Activated T-cell treated with anti-CD3 and anti-CD28 coated beads, Interleukin-2, amount 50 U/mL, for 4 hours (primary cell): ENCODE measurements at places on chromosomes 6 and 20. TPM values are rescaled to one million over a fixed set of nuclear protein-coding genes. Genes with fewer than 3 reads are reported as not detected.

DNA sequence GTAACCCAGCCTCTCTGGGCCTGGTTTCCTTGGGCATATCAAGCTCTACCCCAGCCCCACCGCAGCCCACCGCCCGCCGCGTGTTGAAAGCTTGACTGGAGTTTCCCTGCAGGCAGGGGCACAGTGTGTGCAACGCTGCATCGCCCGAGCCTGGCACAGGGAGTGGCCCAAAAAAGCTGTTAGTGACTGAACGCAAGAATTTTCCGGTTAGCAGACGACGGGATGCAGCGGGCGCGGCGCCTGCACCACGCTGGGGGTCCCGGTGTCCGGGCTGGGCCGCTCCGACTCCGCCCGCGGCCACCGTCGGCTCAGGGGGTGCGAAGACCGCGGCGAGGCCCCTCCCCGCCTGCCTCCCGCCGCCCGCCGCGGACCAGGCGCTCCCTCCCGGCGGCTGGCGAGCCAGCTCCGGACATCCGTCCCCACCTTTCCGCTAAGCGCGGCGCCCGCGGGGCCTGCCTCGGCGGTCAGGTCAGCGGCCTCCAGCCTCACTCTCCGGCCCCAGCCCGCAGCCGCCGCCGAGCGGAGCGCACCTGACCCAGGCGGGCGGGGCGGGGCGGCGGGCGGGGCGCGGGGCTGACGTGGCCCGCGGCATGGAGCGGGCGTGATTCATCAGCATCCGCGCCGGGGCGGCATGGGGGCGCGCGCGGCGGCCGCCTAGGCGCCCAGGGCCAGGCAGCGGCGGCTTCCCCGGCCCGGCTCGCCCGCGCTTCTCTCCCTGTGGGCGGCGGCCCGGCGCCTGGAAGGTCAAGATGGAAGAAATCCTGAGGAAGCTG lies at the start of gene ARFGEF3:
TSS of gene ARFGEF3 (plus strand) at position 602 of the 773 bp plus-strand sequence. CDS start at position 750, 148 bp downstream.
- DNase-seq: peak; percentile 55

GRCh38 chr6:170052991-170053821 lies 237.7 kb downstream of the DLL1 start:
- DNase-seq: no peak

DNA sequence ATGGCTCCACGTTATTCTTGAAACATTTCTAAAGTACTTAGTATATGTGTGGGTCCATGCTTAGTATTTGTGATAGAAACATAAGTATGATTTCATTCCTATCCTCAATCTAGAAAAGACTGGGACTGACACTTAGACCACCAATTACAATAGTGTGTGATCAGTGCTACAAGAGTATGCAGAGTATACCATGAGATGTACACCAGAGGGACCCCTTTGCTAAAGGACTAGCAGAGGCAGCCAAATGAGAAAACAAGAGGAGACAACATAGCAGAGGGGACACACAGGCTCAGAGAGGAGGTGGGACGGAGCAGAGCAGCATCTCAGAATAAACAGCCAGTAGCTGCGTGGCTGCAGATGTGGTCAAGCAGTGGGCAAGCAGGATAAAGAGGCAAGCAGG lies 21.0 kb downstream of the RMND1 start:
- no peak for DNase-seq

DNA sequence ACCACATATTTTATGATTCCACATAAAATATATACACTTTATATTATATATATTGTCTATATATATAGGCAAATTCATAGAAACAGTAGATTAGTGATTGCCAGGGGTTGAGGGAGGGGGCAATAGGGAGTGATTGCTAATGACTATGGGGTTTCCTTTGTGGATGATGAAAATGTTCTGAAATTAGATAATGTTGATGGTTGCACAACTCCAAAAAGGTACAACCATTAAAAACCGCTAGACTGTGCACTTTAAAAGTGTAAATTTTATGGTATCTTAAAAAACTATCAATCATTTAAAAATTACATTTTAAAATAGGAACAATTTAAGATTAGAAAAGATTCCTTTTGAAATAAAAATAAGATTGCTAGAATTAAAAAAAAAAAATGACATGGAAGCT lies 23.8 kb upstream of the CEP85L start:
- no peak for DNase-seq

GRCh38 chr20:58623579-58624473 lies 27.3 kb upstream of the STX16 start:
- DNase-seq: no peak

- DNase-seq: peak; percentile 58
Observed at GRCh38 chr6:44002593-44003344, 124.5 kb downstream of the MRPL14 start.

DNA sequence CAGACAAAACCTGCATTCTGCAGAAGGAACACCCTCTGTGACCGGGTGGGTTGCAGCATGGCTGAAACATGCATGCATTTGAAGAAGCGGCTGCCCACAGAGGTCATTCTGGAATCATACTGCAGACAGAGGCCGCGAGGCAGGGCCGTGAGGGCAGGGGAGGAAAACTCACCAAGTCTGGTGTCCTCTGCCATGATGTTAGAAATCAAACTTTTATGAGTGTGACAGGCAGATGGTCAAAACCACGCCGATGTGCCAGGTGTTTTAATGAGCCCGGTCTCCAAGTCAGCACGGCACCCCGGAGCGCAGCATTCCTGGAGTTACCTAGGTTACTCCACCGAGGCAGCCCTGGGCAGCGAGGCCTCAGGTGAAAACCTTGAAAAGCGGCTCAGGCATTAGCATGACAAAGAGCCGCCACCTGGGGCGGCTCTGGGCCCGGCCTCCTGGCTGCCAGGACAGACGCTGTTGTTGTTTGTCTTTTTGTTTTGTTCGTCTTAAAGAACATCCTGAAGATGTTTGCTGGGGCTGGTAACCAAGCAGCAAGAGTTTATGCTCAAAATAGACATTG lies 255.6 kb downstream of the ERMARD start:
- no peak for DNase-seq

DNA sequence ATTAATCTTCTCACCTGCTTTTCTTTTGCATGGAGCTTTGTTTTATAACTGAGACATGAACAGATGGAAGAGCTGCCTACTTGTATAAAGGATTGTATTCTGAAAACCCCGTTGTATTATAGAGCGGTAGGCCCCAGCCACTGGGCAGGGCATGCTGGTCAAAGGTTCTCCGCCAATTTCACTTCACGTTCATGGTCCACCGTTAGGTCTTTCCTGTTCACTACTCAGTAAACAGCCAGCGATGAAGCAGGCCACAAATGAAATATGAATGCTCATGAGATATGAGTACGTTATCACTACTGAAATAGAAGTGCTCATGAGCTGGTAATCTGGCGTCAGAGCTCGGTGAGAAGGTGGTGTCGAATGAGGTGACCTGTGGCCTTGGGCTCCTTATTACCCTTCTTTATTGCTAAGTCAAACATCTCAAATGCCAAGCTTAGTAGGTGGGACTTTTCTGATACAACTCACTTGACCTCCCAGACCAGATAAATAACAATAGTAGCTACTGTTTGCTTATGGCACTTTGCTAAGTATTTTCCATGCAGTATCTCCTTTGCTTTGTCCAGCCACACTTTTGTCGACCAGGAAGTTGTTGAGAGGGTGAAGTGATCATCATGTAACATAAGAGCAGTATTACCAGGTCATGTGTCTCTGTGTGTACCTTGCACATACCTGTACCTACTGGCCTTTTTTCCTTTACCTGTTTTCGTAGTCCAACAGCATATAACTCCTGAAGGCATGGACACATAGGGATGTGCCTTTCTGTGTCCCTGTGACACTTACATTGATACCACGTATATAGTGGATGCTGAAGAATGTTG lies 16.7 kb downstream of the EDN3 start:
- DNase-seq: no peak

DNA sequence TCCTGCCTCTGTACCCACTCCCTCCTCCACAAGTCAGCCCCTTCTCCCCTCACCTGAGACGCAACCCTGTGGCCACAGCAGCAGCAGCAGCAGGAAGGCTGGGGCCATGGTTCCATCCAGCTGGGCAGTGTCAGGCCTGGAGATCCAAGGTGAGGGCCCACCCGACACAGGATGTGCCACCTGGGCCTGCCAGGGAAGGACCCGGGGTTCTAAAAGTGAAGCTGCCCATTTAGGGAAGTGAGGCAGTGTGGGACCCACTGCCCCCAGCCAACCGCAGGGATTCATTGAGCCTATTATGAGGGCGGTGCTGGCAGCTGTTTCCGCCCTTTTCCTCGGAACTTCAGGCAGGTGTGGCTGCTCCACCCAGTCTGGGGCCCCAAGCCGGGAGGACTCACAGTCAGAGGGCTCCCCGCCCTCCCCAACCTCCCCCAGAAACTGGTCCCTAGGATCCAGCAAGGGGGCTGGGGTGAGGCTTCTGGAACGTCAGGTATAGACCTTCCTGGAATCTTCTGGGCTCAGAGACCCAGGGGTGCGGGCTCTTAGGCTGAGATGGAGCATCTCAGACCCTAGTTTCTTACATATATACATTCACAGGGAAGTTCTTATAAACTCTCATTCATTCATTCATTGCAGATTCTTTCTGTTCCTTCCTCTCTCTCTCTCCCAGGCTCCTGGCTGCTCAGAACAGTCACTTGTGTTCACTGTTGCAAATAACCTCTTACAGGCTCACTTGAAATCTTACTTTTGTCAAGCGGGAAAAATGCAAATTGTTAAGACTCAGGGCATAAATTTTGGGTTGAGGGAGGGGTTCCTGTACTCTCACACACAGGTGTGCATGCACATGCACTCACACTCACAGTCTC lies at the start of gene TREML2:
TSS of gene TREML2 (minus strand) at position 249 of the 863 bp plus-strand sequence. CDS start at position 108, 141 bp downstream.
- no peak for DNase-seq

DNA sequence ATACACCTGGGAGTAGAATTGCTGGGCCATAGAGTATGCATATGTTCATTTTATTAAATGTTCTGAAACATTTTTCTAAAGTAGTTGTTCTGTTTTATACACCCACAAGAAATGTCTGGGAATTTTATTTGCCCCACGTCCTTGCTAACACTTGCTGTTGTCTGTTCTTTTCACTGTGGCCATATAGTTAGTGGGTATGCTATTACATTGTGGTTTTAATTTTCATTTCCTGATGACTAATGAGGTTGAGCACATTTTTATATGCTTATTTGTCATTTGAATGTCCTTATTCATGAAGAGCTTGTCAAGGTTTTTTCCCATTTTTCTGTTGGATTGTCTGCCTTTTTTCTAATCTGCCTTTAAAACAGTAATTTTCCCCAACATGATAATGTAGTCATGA lies 41.5 kb upstream of the TGM3 start:
- DNase-seq: no peak

DNA sequence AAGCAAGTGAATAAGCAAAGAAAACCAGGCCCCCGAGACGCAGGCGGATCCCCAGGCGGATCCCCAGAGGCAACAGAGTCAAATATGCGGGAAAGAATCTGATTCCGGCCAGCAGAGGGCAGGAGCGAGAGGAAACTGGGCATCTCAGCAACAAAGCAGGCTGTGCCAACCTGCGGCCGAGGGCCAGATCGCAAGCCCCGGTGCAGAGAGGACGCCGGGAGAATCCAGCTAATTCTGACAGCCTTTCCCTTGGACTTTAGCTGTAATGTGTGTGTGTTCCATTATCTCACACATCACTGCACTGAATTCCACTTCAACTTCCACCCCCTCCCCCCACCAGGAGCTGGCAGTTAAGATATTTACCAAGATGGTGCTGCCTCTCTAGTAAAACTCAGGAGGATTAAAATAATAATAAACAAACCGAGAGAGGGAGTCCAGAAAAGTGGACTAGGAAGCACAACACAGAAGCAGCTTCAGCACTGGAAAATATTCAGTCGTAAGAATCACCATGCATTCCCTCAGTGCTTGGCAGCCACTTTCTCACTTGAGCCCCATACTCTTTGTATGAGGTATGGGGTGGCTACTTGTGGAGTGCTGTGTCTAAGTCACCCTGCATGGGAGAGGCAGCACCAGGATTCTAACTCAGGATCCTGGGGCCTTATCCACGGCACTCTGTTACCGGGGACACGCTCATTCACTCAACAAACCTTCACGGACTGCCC lies 66.2 kb upstream of the SNX9 start:
- peak; percentile 77 for DNase-seq

GRCh38 chr6:2733324-2733723 lies 17.4 kb downstream of the MYLK4 start:
- no peak for DNase-seq

GRCh38 chr20:57215826-57216471 lies 50.5 kb downstream of the BMP7 start:
- DNase-seq: no peak

- no peak for DNase-seq
Observed at GRCh38 chr6:83518816-83519480, 6.6 kb downstream of the PRSS35 start.

- no peak for DNase-seq
Observed at GRCh38 chr6:136208783-136209182, 41.3 kb downstream of the MTFR2 start.

DNA sequence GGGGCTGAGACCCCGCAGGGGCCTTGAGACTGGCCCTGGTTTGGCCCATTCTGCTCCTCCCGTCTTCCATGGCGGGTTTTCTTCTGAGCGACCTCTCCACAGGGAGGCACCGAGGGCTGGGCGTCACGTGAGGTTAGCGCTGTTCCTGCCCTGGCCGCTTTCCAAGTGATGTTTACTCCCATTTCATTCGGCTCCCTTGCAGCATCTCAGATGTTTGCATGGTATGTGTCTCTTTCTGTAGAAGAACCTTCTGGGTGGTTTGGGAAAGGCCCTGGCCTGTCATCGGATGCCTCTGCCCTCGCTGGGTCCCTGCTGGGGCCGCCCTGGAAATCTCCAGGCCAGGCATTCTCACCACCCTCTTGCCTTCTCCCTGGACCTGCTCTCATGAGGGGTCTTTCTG lies 17.3 kb downstream of the RAMACL start:
- no peak for DNase-seq

GRCh38 chr6:703552-703951 lies 10.6 kb upstream of the EXOC2 start:
- DNase-seq: no peak

GRCh38 chr20:21513881-21514540 lies at the start of gene NKX2-2:
NKX2-2 (minus strand) TSS chr20:21514064; CDS start chr20:21513669, 395 bp downstream.
- no peak for DNase-seq

DNA sequence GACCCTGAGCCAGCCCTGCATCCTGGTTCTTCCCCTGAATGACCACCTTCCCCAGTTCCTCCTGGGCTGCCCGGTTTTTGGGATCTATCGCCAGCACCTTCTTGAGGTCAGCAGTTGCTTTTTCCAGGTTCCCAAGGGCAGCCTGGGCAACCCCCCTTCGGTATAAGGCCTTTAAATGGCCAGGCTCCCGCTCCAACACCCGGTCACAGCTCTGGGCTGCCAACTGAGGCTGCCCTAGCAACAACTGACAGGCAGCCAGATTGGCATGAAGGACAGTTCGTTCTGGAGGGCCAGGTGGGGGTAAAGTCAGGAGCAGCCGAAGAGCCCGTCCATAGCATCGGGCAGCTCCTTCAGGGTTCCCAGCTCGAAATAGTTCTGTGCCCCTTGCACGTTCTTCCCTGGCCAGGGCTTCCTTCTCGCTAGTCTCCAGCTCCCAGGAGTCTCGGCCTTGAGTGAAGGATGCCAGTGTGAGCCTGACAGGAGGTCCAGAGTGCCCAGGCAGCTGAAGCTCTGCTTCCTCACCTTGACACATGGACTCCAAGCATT lies 778 bp upstream of the ATF6B start:
- DNase-seq: no peak

GRCh38 chr6:166334878-166335277 lies 7.5 kb downstream of the SFT2D1 start:
- DNase-seq: no peak

Gene PPIL6
- total RNA-seq: 0.13 TPM

Gene C6orf141
- not detected for total RNA-seq

Gene RAB32
- 0.32 TPM for total RNA-seq

Gene BCAS1
- total RNA-seq: 0.40 TPM

Gene TMEM170B
- 1.2 TPM for total RNA-seq

Gene OPN5
- not detected for total RNA-seq

Gene PTCRA
- not detected for total RNA-seq

Gene SNAP91
- not detected for total RNA-seq

Gene FAM209B
- total RNA-seq: 1.1 TPM
